H7 (cell line): ENCODE measurements at places on chromosomes 5 and 9.

- peak; percentile 42 for DNase-seq
Observed at GRCh38 chr5:72063219-72063819, 44.0 kb upstream of the MAP1B start.

- DNase-seq = no peak
Observed at GRCh38 chr5:177523711-177524538, 7.2 kb upstream of the DDX41 start.

DNA sequence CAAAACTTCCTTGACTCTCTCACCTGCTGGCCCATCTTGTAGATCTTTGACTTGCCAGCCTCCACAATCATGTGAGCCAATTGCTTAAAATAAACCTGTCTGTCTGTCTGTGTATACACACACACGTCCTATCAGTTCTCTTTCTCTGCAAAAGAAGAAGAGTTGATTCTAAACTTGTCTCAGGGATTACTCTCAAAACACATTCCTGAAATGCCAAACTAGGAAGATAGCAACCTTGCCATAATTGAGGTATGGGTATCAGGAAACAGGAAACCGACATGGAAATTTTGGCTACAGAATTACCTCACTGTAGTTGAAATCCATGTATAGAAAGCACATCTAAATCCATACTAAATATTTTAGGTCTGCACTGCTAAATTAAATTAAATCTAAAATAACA is 483.4 kb downstream of the PLK2 start:
- DNase-seq = no peak

DNA sequence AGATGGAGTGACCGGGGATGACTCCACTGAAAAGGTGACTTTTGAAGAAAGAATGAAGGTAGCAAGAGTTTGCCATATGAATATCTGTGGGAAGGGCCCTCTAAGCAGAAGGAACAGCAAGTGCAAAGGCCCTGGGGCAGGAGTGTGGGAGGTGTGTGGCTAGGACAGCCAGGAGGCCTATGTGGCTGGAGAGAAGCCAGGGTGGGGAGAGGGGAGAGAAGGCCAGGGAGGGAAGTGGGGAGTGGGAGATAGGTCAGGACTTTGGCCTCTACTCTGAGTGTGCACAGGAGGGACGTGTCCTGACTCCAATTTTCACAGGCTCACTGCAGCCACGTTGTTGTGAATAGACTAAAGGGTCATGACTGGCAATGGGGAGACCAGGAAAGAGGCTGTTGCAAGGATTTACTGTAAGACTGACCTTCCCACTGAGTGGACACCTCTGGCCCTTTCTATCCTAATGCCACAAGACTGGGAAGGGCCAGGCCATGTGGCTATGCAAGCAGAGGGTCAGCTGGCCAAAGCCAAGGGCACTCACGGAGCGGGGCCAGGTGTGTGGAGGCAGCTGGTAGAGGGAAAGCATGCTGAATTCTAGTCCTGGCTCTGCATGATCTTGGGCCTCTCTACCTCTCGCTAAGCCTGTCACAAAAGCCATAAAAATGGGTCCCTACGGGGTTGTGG is 172.4 kb downstream of the PAX5 start:
- DNase-seq = no peak

DNA sequence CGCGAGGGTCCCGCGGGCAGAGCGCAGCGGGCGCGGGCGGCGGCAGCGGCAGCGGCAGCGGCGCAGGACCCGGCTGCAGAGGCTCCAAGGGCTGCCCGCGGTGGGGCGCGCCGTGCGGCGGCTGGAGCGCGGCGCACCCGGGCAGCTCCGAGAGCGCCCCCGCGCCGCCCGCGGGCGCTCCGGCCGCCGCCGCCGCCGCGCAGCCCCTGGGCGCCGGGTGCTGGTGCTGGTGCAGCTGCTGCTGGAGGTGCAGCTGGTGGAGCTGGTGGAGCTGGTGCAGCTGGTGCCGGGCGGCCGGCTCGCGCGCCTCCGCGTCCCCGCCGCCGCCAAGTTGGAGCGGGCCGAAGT is 644 bp downstream of the IER5L start:
- DNase-seq = peak; percentile 81

DNA sequence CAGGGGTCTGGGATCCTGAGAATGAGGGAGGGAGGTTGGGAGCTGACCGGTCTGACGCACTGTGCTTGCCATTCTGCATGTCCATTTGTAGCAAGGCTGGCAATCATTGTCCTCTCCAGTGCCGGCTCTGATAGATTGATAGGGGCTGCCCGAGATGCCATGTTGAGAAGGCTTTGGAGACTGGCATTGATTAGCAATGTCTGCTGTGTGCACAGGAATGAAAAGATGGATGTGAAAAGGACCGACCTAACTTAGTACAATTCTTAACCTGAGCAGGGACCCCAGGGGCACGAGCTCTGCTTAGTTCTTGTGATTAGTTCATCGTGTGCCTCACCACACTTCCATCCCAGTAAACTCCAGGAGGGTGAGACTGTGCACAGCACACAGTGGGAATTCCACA is 17.0 kb downstream of the NEK6 start:
- no peak for DNase-seq

GRCh38 chr9:27671636-27672035 is 98.4 kb upstream of the C9orf72 start:
- DNase-seq = no peak

DNA sequence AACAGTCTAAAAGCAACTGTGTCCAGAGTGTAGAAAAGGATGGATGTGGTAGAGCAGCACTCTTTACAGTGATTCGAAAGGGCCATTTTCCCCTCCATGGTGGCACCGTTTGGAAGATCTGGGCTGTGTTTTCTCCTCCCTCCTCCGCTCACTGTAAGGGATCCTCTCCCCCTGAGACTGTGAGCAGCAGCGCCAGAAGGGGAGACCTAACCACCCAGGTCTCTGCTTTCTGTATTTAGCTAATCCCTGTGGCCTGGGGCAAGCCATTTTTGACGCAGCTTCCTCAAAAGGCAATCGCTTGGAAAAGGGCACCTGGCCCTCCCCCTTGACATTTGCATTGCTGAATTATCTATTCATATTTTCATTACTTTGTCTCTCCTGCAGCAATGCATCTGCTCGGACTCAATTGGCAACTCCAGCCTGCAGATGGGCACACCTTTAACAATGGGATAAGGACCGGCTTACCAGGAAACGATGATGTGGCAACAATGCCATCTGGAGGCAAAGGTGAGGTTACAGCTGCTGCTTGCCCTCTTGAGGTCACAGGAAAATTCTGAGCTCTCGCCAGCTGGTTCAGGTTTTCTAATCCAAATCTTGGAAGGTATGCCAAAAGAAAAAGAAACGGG is 244.3 kb upstream of the WWC1 start:
- peak; percentile 62 for DNase-seq

GRCh38 chr5:116883875-116884274 is 309.3 kb upstream of the SEMA6A start:
- DNase-seq = no peak

DNA sequence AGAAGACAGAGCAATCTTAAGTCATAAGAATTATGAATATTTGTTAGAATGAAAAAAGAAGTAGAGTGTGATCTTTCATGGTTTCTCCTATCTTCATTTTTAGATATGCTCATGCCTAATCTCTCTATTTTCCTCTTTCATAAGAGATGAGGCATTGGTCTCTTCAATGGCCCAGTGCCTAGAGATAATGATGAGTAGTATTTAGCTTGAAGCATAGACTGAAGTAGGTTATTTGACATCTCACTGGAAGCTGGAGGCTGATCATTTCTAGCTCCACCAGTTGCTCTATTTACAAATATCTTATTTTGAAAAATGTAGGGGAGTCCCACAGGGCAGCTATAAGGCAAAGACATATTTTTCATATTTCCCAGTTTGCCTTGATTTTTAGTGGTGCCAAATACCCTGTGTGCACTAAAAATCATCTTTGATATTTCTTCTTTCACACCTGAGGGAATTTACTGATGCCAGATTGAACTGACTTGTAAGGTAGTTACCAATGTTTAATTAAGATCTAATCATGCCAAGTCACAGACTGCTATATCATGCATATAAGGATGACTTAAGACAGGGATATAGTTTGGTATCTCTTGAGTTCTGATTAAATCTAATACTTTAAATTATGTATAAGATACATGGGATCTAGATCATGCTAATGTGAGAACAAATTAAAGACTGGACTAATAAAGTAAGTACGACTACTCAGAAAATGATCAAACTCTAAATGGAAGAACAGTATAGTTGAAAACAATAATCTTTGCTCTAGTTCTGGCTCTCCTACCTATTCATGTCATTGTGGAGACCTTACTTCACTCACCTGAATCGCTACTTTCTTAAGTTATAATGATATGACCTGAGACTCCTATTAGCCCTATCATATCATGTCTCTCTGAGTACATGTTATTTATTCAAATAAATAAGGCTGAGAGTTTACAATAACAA is 108.2 kb upstream of the IFNE start:
- DNase-seq = no peak

GRCh38 chr5:67089200-67089725 is 107.3 kb downstream of the CD180 start:
- DNase-seq = no peak

DNA sequence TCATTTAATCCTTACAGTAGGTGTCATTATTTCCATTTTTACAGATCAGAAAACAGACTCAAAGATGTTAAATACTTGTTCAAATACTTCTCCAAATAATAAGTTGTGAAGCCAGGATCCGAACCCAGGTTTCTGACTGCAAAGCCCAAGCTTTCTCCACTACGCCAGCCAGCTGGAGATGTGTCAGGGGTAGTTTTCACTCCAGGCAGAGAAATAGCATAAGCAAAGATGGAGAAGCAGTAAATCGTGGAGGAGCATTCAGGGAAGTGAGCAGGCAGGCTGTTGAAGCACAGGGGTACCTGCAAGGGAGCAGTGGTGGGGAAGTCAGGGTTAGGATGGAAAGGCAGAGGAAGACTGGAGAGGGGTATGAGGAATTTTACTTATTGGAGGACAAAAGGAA is 2.9 kb downstream of the TLN1 start:
- no peak for DNase-seq

DNA sequence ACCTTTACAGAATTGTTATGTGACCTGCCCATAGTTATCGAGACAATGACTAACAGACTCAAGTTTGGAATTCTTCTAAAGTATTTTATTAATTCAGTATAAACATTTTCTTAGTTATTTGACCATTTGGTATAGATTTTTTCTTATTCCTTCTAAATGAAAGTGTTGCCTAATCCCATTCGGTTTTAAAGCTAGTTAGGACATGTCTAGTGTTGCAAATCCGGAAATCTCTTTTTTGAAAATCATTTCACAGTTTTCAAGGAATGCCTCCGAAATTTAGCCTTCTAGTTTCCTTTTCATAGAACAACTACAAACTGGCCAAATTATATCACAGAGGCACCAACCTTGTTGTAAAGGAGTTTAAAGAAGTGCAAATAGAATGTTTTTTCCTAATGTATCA is 171.8 kb downstream of the XRCC4 start:
- DNase-seq = no peak

GRCh38 chr5:82100303-82101077 is 128.7 kb downstream of the ATG10 start:
- peak; percentile 2 for DNase-seq

- no peak for DNase-seq
Observed at GRCh38 chr5:59757442-59757841, 136.1 kb downstream of the PDE4D start.

DNA sequence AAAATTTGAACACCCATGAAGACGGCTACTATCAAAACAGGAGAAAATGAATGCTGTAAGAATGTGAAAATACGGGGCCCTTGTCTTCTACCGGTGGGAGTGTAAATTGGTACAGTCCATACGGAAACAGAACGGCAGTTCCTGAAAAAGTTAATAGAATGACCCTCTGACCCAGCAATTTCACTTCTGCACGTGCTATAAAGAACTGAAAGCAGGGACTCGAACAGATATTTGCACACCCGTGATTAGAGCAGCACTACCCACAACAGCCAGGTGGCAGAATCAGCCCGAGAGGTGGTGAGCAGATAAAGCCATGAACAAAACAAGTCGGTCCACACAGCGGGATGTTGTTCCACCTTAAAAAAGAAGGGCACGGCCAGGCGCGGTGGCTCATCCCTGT is 22.6 kb upstream of the SLC12A7 start:
- no peak for DNase-seq

- DNase-seq = no peak
Observed at GRCh38 chr5:160048131-160048530, 39.2 kb downstream of the TTC1 start.

- DNase-seq = no peak
Observed at GRCh38 chr9:91196103-91196950, 165.4 kb downstream of the AUH start.

- no peak for DNase-seq
Observed at GRCh38 chr5:142219146-142219545, 105.7 kb downstream of the SPRY4 start.

- no peak for DNase-seq
Observed at GRCh38 chr5:91687430-91687829, 304.3 kb upstream of the ARRDC3 start.

DNA sequence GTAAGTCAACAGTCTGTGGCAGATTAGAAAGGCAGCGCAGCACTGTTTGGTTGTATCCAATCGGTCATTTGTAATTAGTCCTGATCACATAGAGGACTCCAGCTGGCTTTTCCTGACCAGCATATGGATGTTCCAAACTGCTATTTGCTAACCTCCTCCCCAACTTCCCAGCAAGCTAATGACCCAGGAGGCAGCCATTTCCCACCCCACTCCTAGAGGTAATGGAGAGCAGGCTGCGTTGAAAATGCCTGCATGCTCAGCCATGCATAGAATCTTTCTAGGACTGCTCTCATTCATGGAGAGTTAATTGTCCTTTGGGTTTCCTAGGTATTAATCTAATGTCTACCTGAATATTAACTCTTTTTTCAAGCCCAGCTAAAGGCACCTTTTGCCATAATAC is 850.6 kb upstream of the WWC1 start:
- no peak for DNase-seq

GRCh38 chr5:31194468-31194813 is 955 bp downstream of the CDH6 start:
- DNase-seq = no peak

DNA sequence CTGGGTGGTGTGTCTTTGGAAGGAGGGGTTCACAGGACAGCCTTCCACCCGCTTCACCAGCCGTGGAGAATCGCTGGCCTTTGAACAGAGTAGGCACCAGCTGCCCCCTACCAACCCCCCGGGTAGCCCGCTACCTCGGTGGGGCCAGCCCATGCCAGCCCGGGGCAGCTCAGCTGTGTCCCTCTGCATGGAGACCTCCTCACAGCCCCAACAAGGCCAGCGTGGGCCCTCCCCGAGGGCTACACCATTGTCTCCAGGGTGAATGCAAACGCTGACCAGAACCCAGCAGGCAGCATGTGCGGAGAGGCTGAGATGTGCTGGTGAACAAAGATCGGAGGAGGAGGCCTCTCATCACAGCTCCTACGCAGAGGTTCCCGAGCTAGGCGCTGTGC is 51.9 kb downstream of the LMX1B start:
- peak; percentile 82 for DNase-seq

- DNase-seq = peak; percentile 53
Observed at GRCh38 chr9:135299239-135299590, 180.4 kb upstream of the PPP1R26 start.
